ENCODE measurements at places on chromosomes 7 and 10. TPM values are rescaled to one million over a fixed set of nuclear protein-coding genes. Genes with fewer than 3 reads are reported as not detected.
A peak's percentile ranks its signal among the peaks of the same experiment; 100 is the strongest.

- no peak for DNase-seq
These were observed 305.7 kb downstream of the BMPER start for GRCh38 chr7:34211018-34211417.

DNA sequence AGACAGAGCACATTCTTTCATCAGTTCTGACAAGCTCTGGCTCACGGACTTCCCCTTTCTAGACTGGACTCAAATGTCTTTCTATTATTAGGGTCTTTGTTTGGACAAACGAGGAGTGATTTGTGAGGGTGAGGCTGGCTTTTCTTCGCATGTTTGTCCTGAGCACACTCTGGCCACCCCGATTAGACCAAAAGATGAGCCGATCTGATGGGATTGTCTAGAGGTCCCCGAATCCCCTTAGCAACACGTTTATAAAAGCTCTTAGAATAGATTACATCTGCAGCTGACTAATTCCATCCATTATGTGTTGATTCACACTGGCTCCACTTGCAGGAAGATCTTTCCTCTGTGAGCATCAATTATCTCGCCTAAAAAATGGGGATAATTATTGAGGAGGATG is 675.4 kb upstream of the AUTS2 start:
- DNase-seq: no peak

Gene AGR3
- not detected for total RNA-seq

Gene AKR1C8
- total RNA-seq: not detected

GRCh38 chr7:116021237-116021636 is 9.3 kb downstream of the TFEC start:
- DNase-seq: no peak

Gene SLC13A1
- not detected for total RNA-seq

- DNase-seq: no peak
These were observed 123.0 kb upstream of the SFMBT2 start for GRCh38 chr10:7533657-7534479.

- no peak for DNase-seq
These were observed 85.4 kb upstream of the AFAP1L2 start for GRCh38 chr10:114489521-114490310.

DNA sequence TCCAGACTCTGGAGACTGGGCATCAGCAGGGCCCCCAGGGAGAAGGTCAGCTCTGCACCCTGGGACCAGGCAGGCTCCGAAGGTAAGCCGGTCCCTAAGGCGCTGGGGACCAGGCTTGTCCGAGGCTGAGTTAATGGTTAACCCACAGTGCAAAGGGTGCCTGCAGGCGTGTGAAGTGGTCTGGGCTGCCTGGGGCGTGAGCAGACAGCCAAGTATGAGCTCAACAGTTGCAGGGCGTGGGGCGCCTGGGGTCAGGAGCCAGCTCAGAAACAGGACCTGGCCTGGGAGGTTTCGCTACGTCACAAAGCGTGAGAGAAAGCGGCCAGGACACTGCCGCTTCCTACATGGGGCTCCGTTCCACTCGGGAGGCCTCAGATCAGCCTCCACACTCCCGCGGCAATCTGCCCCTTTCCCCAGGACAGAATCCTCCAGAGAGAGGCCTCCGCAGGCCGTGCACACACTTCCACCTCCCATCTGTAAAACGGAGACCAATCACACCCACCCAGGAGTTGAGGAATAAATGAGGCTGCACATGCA is 16.0 kb downstream of the PDGFA start:
- no peak for DNase-seq

- no peak for DNase-seq
These were observed 6.3 kb downstream of the IQCE start for GRCh38 chr7:2564970-2565540.

Gene ADRA2A
- total RNA-seq: 0.49 TPM

Gene ANKRD1
- total RNA-seq: 1,189 TPM

Gene WAC
- 64.4 TPM for total RNA-seq

GRCh38 chr7:8296362-8296659 is 34.3 kb upstream of the ICA1 start:
- no peak for DNase-seq

DNA sequence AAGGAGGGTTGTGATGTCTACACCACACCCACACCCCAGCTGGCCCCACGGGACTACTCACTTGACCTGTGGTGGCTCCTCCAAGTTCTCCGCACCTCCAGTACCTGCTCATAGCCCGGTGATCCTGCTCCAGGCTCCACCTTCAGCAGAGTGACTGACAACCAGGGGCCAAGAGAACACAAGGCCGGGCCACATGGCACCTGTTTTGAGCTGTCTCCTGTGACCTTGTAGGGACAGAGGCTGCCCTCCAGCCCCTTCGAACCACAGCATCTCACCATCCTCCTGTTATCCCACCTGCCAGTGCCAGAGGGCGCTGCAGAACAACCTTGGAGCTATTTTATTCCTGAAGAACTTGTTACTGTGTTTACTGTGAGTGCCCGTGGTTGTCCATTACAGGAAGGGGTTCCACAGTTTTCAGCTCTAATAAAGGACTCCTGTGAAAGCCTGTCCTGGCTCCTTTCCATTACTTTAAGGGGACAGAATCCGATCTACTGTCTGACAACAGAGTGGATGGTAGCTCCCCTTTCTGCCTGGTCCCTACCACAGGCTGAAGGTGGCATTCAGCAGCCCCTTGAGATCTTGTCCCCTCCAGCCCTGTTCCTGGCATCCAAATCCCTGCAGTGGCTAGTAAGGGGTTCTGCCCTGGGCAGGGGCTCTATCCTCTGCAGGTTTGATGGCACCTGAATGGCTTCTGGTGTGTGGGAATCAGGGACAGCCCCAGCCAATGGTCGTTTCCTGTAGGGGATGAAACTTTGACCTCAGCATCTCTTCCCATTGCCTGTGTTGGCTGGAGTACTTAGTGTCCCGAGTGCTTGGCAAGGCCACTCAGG is 50.8 kb downstream of the C10orf120 start:
- DNase-seq: no peak

- no peak for DNase-seq
These were observed 46.0 kb downstream of the MINPP1 start for GRCh38 chr10:87550741-87551140.

- DNase-seq: no peak
These were observed 36.1 kb downstream of the LRRN3 start for GRCh38 chr7:111126987-111127386.

Gene SEMA3C
- total RNA-seq: 5.5 TPM

Gene SSC4D
- total RNA-seq: 0.46 TPM

- peak; percentile 41 for DNase-seq
These were observed 50.6 kb upstream of the ITGB1 start for GRCh38 chr10:33008499-33009243.

GRCh38 chr10:125118011-125118611 is 42.3 kb downstream of the CTBP2 start:
- DNase-seq: no peak
